ENCODE measurements at places on chromosomes 3 and 15.

GRCh38 chr3:64444490-64445108, 219.3 kb upstream of the PRICKLE2 start:
- no peak for DNase-seq

DNA sequence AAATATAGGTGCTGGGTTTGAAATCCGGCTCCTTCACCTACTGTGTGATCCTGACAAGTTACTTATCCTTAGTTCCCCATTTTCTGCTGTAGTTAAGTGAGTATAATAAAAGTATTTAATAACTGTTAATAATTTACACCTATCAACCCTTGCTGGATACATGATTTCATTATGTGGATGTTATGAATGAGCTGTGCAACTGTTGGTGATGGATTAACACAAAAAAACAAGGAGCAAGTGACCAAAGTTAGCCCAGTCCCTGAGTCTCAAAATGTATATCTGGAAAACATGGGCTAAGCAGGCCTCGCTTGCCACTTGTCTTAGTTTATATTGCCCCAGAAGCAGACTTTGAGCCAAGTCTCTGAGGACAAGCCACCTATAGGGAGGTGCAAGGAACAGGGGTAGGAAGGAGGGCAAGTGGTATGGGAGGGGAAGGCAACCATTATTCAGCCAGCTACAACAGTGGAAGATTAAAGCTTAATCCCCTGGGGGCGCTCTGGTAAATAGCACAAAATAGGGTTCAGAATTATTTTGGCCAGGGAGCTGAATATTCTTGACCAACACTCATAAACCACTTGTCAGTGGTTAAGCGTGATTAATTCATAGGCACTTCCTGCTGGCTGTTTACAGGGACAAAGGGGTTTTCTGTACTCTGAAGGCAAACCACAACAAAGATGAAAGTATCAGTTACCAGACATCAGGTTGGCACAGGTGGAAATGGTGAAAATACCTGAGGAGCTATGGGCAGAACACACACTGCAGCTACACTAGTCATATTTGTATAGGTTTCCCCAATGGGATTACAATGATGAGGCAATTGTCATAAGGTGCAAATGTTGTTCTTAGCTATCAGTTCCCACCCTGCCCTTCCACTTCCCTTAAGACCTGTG, 76.2 kb downstream of the TRIM42 start:
- no peak for DNase-seq

- peak; percentile 44 for DNase-seq
Observed at GRCh38 chr15:50907601-50908208, 778 bp upstream of the AP4E1 start.

GRCh38 chr3:38383156-38383875, 36.7 kb downstream of the XYLB start:
- DNase-seq, result no peak

DNA sequence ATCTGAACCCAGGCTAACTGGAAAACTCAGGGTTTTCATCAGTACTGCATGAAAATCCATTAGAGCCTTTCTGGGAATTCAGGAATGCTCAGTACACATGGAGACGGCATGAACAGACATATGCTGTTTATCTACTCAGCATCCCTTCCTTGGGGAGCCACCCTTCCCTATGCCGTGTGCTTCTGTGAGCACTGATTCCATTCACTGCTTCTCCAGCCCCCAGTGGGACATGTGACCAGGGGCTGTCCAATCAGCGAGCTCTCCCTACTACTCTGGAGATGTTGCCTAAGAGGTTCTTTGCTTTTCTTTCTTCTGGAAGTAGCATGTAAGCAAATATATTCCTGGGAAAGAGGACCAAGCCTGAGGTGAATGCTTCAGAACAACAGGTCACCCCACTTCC, 5.6 kb upstream of the PCOLCE2 start:
- DNase-seq, result no peak

GRCh38 chr3:188097791-188098190, 56.2 kb upstream of the LPP start:
- no peak for DNase-seq

- DNase-seq, result no peak
Observed at GRCh38 chr15:75551091-75551490, 28.0 kb downstream of the PTPN9 start.

GRCh38 chr3:140093742-140094141, 158.8 kb downstream of the CLSTN2 start:
- DNase-seq, result no peak

GRCh38 chr15:34754171-34754601, 612 bp downstream of the GJD2 start:
- DNase-seq, result no peak

GRCh38 chr3:72558001-72558400, 290.2 kb downstream of the SHQ1 start:
- DNase-seq, result no peak

- no peak for DNase-seq
Observed at GRCh38 chr15:28269097-28269496, 52.9 kb downstream of the HERC2 start.

DNA sequence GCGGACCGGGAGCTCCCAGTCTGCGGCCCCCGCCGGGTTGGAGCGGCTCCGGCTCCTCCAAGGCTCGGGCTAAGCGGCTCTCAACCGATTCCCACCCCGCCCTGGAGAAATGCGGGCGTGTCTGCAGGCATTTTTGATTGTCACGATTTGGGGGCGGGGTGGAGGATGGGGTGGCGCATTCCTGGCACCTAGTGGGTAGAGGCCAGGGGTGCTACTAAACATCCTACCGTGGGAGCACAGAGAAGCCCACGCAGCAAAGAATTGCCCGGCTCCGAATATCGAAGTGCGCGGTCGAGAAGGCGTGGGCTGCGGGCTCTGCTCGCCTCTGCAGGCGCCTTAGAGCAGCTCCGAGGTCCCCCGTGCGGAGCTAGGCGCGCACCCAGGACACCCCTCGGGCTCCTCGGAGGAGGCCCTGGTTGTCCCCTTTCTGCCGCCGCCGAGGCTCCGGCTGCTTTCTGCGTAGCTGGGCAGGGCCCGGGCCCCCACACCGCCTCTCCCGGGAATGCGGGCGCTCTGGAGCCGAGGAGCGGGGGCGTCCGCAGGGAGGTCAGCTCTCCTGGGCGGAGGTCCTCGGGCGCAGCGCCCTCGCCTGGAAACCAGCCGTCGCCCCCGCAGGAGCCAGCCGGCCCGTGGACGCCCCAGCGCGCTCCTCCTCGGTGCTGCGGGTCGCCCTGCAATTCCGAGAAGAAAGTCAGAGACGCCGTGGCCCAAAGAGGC, 16.5 kb upstream of the LAMP3 start:
- peak; percentile 71 for DNase-seq

DNA sequence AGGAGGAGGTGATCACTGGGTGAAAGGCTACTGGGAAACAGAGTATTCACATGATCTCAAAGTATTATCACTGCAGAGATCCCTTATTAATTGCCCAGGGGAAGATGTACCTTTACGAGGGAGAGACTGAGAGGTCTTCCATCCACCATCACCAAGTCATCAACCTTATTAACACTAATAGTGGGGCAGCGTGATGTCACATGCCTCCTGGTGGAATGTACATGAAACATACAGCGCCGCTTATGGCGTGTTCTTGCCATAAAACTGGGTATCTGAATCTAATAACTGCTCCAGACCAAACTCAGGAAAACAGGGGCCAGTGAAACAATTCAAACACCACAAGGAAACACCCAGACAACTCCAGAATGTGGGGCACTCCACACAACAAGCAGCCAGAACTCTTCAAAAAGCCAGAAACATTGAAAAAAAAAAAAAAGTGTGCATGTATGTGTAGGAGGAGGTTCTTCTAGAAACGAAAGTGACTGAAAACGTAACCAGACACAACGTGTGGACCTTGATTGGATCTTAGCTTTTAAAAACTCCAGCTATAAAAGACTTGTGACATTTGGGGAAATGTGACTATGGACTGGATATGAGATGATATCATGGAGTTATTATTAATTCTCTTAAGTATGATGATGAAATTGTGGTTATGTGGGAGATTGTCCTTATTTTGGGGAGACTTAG, 4.6 kb downstream of the STIMATE start:
- DNase-seq, result no peak

- DNase-seq, result no peak
Observed at GRCh38 chr3:186997473-186997939, 67.2 kb downstream of the ST6GAL1 start.

DNA sequence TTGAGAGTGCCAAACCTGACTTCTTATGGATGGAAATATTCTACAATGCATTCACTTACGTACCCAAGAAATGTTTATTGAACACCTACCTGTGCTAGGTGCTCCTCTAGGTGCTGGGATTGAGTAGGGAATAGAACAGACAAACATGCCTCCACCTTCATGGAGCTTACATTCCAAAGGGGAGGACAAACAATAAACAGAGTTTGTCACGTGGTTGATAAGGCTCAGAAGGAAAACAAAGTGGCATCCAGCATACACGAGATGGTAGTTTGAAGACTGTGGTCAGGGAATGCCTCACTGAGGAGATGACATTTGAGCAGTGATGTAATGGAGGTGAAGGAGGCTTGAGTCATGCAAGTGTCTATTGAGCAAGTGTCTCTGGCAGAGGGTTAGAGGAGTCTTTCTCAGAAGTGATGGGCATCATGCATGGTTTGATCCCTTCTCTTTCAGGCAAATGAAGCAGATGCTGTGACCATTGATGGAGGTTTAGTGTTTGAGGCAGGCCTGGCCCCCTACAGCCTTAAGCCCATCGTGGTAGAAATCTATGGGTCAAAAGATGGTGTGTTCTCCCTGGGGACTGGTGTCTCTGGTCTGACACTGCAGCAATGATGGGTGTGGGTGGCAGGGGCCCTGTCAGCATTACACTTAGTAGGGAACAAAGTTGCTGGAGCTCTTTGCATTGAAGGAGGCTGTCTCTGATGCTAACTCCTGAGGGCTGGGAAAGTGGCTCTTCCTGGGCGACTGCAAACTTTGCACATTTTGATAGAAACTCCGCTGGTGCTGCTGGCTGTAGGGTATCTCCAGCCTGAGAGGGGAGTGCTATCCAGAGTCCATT, 29.7 kb upstream of the TOPBP1 start:
- DNase-seq, result no peak

DNA sequence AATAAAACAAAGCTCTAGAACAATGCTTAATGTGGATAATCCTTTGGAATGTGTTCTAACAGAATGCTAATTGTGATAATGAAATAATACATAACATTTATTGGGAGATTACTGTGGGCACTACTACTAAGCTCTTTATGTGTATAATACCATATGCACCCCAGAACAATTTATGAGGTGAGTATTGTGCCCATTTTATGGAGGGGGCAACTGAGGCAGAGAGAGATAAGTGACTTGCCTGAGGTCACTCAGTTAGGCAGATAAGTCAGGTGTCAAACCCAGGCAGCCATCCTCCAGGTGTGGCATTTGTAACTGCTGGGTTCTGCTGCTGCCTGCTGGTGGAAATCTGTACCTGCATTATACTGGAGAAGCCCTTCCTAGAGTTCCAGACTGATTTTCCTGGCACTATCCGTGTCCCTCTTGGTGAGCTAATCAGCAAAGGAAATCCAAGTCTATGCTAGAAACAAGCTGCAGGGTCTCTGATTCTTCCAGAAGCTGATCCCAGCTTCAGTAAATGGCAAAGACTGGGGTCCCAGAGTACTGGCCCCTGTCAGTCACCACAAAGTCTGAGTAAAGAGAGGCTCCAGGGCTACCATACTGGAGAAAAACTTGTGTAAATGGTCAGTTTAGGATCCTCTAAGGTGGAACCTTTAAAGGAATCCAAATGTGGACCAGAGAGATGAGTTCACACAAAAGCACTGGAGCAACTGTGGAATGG, 22.6 kb upstream of the RBP1 start:
- no peak for DNase-seq

DNA sequence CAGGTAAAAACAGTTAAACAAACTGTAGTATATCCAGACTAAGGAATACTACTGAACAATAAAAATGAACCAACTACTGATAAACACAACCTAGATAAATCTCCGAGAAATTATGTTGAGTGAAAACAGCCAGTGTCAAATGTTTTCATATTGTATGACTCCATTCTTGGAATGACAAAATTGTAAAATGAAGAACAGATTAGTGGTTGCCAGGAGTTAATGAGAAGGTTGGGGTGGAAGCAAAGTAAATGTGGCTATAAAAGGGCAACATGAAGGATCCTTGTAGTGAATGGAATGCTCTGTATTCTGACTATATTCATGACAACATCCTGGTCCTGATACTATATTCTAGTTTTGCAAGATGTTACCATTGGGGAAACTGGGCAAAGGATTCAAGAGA, 27.5 kb upstream of the ACKR4 start:
- no peak for DNase-seq

DNA sequence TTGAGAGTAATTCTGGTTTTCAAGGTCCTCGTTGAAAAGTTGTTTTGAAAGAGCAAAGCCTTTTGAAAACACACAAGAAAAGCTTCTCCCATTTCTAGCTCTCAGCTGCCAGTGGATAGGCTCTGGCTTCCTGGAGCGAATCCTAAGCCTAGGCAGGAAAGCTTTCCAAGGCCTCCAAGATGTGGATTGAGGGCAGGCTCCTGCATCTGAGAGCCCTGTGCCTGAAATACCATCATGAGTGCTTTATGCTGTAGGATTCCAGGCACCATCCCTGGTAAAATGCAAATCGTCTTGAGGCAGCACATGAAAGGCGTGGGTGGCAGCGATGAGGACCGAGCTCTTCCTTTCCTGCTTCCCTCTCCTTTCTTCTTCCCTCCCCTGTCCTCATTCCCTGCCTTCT, 60.7 kb upstream of the CORO2B start:
- no peak for DNase-seq

DNA sequence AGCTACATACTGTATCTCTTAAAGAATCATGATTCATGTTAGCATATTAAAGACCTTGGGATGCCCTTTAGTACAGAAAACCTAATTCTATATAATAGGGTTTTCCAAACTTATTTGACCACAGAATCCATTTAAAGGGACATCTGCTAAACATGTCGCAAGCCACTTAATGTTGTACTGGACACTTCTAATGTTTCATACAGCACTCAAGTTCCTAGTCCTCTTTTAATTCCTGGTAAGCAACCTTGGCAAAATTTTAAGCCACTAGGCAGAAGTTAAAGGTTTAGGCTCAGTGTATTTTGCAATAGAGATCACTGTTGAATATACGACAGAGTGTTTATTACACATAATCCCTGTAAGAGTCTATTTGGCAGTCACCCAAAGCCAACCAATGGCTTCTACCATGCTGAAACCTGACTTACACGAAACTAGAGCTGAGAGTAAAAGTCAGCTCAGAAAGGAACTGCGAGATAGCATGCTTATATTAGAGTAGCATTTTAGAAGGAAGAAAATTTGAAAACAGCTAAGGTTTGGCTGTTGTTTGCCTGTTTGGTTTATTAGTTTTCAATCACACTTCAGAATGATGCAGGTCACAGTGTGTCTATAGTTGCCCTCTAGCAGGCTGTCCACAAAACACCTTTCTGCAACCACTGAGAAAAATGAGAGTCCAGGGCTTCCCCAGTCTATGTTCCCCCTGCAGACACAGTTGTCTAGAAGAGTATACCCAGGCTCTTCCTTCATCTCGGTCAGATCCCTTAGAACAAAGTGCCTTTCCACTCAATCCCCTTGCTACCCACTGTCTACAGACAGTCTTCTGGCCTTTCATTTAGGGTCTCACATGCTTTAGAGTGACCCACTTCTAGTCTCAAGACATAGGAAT, 104.4 kb downstream of the FMN1 start:
- no peak for DNase-seq
